Activated CD4-positive, alpha-beta T cell treated with anti-CD3 and anti-CD28 coated beads, Interleukin-2, amount 50 U/mL, for 48 hours (primary cell): ENCODE measurements at places on chromosomes 5 and 9.

GRCh38 chr5:97548739-97549080 lies 365.7 kb upstream of the RIOK2 start:
- DNase-seq, result no peak

- DNase-seq, result no peak
Observed at GRCh38 chr5:133403741-133404364, 208.5 kb downstream of the FSTL4 start.

DNA sequence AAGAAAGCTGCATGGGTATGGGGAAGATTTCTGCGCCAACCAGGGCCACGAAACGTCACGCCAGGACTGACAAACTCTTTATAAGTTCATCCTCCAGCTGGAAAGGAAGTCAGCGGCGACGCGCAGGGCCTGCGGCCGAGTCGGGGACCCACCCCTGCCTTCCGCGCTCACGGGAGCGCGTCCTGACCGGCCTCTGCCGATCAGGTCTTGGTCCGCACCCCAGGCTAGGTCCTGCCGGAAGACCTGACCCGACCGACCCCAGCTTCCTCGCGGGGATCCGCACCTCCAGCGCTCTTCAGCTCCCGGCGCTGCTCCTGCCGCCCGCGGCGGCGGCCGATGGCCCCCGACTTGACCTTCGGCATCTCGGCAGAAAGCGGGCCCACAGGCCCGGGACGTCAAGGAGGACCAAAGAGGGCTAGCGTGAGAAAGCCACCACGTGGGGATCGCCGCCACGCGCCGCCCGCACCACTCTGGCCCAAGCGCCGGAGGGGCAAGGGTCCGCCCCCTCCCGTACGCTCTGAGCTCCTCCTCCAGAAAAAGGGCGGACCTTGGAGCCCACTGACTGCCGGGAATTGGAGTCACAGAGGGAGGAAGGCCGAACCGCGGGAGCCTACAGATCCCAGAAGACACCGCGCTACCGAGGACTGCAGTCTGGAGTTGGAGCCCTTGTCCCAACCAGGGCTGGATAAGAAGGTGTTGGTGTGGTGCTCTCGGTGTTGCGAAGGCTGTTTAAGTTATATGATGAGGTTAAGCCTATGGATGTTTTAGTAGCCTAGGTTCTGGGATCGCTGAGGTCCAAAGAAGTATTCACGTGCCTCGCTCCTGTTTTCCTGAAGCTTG lies at the start of gene DIMT1:
Gene DIMT1, minus strand, starts transcription at position 495 of the 840 bp plus-strand sequence. Its CDS starts 133 bp downstream, at position 362.
- DNase-seq, result peak; percentile 92

- DNase-seq, result no peak
Observed at GRCh38 chr5:5613261-5613990, 190.9 kb downstream of the ICE1 start.

GRCh38 chr5:124631874-124632550 lies 114.4 kb downstream of the ZNF608 start:
- DNase-seq, result no peak

- DNase-seq, result no peak
Observed at GRCh38 chr9:121748074-121748473, 96.6 kb downstream of the DAB2IP start.
